ENCODE measurements at places on chromosomes 4 and X.

DNA sequence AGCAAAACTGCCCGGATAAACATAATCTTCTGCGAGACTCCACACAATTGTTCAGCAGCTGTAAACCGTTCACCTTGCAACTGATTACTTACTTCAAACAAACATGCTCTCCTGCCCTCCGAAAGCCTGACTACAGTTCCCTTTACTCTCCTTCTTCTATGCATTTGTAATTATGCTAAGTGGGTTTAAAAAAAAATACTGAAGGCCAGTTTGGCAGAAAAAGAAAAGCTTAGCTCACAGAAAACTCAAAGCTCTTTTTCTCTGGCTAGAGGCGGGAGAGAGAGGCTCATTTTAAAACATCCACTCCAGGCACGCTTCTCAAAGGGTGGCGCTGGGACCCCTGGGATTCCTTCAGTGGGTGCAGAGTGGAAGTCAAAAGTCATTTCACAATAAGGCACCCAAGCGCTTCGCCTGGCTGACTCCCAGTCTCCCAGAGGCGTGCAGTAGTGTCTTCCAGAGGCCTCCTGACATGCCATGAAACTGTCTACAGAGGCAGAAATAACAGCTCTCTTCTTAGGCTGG lies 1.9 kb downstream of the DHRSX start:
- DNase-seq: no peak

DNA sequence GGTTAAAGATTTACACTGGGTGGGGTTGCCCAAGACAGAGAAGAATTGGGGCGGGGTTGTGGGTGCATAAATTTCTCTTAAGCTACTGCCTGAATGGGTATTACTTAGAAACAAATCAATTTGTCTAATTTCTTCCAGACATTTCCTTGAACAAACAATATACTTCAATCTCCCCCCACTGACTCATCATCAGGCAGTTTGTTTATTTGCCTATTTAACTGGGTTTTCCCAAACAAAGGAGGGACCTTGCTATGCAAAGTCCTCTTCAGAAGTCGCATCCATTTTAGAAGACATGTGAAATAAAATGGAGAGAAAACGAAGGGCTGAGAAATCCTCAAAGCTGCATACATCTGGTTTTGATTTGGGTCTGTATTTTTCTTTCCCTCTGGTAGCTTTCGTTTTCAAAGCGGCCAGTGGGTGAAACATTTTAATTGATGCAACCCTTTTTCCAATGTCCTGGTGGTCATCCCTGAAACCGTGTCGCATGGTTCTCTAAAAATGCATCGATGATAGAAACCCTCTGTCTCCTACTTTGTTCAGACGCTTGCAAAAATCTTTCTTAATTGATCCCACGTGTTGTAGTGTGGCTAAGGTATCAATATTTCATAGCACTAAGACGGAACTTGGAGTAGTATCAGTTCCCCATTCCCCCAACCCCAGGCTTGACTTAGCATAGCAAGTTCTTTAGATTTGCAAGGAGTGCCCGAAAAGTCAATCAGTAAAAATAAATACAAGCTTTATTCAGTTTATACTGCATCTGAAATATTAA lies 115.1 kb upstream of the MXRA5 start:
- no peak for DNase-seq

DNA sequence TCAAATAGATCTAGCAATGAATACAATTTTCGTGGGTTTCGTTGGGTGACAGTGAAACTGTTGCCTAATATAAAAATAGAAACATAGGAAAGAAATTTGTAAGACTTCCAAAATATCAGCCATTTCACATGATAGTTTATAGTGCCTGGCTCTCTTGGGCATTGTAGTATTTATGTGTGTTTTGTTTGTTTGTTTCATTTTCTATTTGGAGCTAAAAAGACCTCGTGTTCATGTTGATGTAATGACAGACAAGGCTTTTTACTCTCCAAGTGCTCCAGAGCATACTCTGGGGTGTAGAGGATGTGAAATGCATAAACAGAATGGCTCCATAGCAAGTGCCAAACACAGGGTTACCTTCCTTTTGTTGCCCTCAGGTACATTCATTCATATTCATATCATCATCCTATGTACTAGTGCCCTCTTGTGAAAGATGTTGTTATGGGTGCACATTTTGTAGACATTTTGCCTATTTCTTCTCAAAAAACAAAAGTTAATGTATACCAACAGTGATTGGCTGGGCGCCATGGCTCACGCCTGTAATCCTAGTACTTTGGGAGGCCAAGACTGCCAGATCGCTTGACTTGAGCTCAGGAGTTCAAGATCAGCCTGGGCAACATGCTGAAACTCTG lies 100.7 kb upstream of the AMOT start:
- no peak for DNase-seq

GRCh38 chr4:91448668-91449330 lies 855.0 kb upstream of the GRID2 start:
- no peak for DNase-seq

- no peak for DNase-seq
These were observed 78.1 kb downstream of the NDST3 start for GRCh38 chr4:118112117-118113046.

DNA sequence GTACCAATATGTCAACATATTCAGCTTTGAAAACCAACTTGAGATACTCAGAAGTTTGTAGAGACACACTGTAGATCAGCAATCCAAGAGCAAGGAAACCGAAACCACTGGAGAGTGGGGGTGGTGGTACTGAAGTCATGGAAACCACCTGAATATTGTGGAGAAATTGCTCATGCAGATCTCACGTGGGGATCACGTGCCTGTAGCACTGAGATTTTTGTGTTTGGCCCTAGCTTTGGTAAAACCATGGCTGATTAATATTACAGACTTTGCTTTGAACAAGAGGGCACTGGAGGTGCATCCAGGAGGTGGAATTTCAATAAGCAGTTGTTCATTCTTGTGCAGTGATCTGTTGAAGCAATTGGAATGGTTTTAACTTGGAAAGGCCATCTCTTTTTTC lies 47.2 kb downstream of the GBA3 start:
- DNase-seq: no peak

GRCh38 chr4:127844601-127845116 lies 36.0 kb upstream of the PLK4 start:
- DNase-seq: no peak

DNA sequence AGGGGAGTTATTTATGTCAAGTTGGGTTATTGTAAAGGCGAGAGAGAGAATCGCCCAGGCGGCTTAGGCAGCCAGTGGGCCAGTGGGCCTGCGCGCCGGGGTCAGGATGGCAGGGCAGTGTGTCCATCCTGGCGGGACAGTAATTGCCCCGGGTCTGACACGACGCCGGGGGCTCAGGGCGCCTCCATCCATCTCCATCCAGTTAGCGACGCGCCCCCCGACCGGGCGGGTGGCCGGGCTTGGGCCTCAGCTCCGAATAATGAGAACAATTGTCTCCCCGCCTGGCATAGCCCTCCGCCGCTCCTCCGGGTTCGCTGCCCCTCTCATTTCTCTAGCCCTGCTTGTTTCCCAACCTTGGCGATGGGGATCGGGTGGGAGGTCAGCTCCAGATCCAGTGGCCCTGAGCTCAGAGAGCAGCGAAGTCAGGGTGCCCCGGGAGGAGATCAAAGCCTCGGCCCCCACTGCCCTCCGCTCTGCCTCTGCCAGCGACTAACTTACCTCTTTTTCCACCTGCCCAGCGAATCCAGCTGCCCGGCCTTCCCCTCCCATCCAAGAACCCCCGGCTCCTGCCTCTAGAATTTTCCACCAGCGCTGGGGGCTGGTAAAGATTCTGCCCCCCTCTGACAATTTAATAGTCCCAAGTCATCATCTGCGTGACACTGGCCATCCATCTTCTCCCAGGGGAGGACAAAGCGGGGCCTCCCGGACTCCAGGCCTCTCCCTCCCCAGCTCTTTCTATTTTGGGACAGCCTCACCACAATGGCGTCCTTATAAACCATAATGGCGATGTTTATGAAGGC lies 56.9 kb upstream of the TMEM33 start:
- no peak for DNase-seq

GRCh38 chr4:77819404-77819842 lies 255 bp upstream of the CNOT6L start:
- DNase-seq: no peak

GRCh38 chr4:151988591-151988990 lies 227.8 kb upstream of the GATB start:
- DNase-seq: no peak

DNA sequence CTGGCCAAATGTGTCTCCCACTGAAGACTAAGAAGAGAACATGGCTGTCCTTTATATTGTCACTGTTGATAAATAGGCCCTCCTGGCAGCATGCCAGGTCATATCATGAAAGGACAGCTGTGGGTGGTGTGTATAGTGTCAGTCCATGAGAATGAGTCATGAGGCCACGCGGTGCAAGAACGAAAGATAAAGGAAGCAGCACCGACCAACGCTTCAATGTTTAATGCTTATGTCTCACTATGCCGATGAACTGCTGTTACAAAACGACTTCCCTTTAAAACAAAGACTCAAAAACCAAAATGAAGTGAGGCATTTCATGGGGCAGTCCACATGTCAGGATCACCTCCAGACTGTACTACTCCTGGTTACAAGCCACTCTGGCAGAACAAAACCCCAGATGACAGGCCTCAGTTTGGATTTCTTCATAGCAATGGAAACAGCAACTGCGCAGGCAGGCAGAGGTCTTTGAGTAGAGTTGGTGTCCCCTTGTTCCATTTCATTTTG lies 5.2 kb upstream of the TCEANC start:
- DNase-seq: peak; percentile 82

GRCh38 chr4:3690551-3691152 lies 75.5 kb upstream of the ADRA2C start:
- DNase-seq: no peak

GRCh38 chr4:128512161-128512560 lies 224.5 kb upstream of the PGRMC2 start:
- no peak for DNase-seq

- no peak for DNase-seq
These were observed 837.4 kb downstream of the TRIML1 start for GRCh38 chr4:188976644-188977115.

GRCh38 chr4:38582445-38582844 lies 81.6 kb upstream of the KLF3 start:
- DNase-seq: no peak

GRCh38 chr4:100493756-100494155 lies 24.1 kb downstream of the EMCN start:
- no peak for DNase-seq

GRCh38 chr4:54233697-54234496 lies 4.8 kb downstream of the PDGFRA start:
- DNase-seq: peak; percentile 72

DNA sequence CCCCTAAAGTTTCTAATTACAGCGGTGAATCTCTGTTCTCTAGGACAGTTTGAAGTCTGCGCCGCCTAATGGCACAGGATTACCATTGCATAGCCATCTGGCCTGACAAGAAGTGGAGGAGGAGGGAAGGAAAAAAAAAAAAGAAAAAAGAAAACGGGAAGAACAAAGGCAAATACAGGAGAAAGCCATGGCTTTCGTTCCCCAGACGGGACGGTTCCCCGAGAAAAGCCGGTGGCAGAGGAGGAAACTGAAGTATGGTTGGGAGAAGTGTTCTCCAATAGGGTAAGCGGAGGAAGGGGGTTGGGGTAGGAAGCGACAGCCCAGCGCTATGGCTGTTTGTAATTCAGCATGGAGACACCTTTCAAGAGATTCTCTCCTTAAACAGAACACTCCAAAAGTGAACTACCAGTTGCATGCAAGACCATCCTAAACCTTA lies 80.8 kb downstream of the HMGN5 start:
- peak; percentile 35 for DNase-seq

DNA sequence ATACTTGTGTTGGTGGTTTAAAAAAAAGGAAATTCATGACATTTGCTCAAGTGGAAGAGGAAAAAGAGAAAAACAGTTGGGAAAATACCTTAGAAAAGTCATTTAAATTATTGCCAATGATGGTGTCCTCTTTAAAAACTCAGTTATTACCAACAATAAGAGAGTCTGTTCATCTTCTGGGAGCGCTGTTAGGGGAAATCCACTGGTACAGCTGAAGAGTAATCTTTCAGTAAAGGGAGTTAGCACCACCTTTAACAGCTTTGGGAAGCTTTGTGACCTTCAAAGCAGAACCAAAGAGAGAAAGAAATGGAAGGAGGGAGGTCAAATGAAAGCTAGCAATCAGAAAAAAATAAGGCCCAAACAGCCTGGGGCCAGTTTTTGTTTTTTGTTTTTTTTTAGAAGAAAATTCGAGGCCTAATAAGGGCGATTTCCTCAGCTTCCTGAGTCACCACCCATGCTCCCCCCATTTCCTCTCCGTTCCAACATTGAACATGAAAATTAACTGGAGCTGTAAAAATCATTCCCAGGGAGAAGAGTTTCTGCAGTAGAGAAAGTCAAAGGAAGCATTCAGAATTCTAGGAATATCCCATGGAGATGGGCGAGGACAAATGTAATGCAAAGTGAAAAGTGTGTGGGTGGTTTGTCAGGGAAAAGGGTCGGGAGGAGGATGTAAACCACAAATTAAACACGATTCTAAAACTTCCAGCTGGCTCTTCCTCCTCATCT lies 115.1 kb downstream of the SH3KBP1 start:
- DNase-seq: no peak

DNA sequence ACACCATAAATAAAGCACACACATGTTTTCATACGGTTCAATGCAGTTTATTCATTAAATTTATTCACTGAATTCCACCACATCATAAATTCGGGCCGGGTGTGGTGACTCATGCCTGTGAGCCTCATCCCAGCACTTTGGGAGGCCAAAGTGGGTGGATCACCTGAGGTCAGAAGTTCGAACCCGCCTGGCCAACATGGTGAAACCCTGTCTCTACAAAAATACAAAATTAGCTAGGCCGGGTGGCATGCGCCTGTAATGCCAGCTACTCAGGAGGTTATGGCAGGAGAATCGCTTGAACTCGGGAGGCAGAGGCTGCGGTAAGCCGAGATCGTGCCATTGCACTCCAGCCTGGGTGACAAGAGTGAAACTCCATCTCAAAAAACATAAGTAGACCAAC lies 131.6 kb downstream of the PDS5A start:
- no peak for DNase-seq

DNA sequence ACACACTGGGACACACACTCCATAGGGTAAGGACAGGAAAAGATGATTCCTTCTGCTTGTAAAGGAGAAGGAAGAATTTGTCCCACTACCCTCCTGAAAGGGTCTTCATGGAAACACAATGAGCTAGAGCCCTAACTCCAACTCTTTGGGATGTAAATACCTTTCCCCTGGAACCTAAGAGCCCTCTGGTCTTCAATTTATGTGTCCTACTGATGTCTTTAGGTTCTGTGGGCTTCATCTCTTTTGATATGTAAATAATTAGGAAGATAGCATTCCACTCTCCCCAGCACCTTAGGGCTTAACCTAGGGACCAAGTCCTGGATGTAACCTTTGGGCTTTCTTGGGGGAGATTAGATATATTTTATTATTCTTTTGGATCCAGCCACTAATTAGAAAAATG lies 38.3 kb downstream of the PF4 start:
- no peak for DNase-seq

DNA sequence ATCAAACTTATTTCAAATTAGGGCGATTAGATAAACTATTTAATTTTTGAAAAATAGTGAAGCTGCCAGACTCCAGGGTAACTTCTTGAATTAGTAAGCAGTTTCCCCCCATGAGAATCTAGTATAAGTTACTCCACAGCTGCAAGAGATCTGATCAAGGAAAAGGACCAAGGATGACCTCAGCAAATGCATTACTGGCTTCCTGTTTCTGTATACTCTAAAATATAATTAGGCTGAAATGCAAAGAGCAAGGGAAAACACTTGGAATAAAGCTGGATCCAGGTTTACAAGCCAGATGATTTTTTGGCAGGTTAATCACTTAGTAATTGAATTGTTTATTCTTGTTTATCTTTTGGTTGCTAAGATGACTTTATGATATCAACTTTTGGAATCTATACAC lies 13.4 kb upstream of the P2RY10 start:
- no peak for DNase-seq

All from CD4-positive, alpha-beta T cell treated with Interleukin-2 at 100 ng/mL for 4 hours (primary cell).